ENCODE measurements at places on chromosomes 12 and 14.

DNA sequence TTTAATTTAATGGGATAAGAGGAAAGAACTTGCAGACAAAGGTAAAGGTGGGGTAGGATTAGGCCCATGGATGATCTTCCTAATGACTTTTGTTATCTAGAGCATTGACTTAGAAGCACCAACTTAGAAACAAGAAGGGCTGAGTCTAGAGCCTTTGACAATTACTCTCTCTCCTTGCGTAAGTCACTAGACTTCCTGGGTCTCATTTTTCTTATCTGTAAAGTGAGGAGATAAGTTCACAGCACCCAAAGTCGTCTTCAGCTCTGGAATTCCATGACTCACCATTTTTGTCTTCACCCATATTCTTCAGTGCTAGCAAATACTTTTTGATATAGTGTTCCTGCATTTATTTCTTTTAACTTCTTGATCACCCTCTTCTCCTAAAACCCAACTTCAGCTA, 75.7 kb downstream of the SSPN start:
- no peak for DNase-seq

- DNase-seq, result no peak
Observed at GRCh38 chr14:99522025-99522401, 40.8 kb downstream of the CCNK start.

DNA sequence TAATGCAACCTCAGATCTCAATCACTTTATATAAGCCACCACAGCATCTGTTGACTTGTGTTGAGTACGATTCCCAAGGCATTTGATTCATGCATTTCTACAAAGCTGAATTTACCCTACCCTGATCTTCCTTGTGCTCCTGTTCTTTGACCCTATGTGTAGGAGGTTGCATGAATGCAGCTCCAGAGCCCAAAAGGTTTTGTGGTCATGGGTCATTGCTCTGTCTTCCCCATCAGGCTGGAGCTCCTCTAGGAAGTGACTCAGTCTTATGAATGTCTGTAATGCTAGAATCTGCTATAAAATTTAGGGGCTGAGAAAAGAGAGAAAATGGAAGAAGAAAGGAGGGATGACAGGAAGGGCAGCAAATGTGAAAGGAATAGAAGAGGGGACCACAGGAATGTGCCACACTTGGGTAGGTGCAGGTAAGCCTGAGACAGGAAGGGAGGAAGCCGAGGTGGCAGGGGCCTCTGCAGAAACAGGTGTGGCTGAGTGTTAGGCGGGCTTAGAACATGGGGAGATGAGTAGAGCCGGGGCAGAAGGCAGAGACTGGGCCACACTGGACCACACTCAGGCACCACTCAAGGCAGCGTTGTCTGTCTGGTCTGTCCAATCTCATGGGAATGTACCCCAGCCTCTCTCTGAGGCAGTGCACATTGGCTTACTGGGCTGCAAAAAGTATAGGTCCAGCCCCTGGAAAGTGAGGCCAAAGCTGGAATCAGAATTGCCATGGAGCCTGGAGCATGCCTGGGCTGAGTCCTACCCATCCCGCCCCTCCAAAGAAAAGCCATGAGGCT, 334.1 kb downstream of the BCL11B start:
- DNase-seq, result no peak

- no peak for DNase-seq
Observed at GRCh38 chr14:88522393-88522792, 32.4 kb downstream of the PTPN21 start.

- no peak for DNase-seq
Observed at GRCh38 chr12:68428724-68429501, 96.8 kb upstream of the MDM1 start.

GRCh38 chr12:81819991-81820633, 61.0 kb upstream of the PPFIA2 start:
- DNase-seq, result no peak

GRCh38 chr12:120278137-120279069, 12.9 kb upstream of the PXN start:
- no peak for DNase-seq

GRCh38 chr14:49114161-49114893, 471.9 kb downstream of the RPS29 start:
- DNase-seq, result no peak

- DNase-seq, result no peak
Observed at GRCh38 chr12:72679147-72679757, 407.1 kb downstream of the TRHDE start.

DNA sequence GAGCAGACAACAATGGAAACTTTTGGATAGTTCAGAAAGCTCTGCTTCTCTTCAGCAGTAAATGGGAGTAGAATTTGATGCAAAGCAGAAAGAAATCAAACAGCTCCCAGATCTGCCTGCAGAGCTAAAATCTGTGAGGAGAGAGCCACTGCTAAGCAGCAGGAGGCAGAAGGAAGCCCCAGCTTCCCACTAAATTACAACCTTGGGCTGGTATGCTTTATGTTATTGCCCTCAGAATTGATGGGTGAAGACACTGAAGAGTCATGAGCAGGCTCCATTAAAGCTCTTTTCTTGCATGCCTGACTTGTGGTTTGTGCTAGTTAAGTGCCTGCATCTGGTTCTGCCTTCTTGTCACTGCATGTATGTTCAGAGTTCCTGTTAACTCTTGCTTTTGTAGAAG, 8.4 kb downstream of the ZC2HC1C start:
- no peak for DNase-seq

GRCh38 chr12:84046859-84047258, 865.7 kb downstream of the SLC6A15 start:
- DNase-seq, result no peak

DNA sequence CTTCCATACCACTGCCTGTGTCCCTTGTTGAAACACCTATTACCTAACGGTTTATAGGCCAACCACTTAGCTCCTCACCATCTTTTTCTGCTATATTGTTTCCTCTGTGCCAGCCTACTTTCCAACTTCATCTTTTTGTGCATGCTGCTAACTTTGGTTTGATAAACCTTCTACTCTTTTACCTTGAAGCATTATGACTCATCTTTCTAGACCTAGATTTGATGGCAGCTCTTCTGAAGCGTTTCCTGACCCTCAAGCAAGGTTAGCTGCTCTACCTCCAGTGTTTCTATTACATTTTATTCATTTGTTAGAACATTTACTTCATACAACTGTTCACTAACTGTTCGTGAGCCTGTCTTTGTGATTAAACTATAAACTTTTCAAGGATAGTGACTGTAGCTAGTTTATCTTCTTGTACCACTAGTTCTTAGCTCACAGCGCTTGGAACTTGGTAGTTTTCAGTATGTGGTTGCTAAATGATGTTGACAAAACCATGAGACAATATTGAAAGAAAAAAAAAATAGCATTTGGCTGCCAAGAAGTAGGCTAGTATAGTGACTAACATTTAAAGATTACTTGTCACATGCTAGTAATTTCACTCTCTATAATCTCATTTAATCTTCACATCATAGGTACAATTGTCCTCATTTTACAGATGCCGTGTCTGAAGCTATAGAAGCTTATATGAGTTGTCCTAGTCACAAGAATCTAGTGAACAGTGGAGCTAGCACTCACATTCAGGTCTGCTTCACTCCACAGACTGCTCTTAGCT, 79.5 kb downstream of the APAF1 start:
- no peak for DNase-seq

DNA sequence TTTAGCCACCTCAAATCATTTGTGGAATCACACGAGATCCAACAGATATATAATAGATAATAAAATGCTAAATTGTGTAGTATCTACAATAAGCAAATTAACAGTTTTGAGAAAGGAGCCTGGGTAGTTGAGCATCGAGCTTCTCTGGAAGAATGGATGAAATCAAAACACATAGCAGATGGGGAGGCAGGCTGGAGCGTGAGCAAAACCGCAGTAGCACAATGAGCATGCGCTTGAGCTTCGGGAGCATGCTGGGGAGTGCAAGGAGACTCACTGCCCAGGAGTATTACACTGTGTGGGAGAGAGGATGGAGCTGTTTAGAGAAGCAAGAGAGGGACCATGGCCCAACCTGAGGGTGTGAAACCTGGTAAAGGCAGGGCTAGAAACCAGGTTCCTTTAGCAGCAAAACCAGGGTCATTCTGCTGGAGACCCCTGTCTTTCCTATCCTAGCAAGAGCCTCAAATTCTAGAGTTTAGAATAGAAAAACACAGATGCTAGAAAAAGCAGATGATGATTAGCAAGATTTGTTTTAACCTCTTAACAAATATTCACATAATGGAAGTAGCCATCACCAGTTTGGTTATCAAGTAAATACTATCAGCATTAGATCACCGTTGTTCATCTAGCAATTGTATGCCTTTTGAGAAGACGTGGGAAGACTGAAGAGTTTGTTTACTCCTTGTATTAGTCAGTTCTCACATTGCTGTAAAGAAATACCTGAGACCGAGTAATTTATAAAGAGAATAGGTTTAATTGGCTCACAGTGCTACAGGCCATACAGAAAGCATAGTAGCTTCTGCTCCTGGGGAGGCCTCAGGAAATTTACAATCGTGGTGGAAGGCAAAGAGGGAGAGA, 484.8 kb downstream of the EGLN3 start:
- no peak for DNase-seq

GRCh38 chr12:21780786-21781185, 6.3 kb upstream of the KCNJ8 start:
- DNase-seq, result no peak

GRCh38 chr14:69107407-69108003, 45.4 kb downstream of the DCAF5 start:
- DNase-seq, result no peak

DNA sequence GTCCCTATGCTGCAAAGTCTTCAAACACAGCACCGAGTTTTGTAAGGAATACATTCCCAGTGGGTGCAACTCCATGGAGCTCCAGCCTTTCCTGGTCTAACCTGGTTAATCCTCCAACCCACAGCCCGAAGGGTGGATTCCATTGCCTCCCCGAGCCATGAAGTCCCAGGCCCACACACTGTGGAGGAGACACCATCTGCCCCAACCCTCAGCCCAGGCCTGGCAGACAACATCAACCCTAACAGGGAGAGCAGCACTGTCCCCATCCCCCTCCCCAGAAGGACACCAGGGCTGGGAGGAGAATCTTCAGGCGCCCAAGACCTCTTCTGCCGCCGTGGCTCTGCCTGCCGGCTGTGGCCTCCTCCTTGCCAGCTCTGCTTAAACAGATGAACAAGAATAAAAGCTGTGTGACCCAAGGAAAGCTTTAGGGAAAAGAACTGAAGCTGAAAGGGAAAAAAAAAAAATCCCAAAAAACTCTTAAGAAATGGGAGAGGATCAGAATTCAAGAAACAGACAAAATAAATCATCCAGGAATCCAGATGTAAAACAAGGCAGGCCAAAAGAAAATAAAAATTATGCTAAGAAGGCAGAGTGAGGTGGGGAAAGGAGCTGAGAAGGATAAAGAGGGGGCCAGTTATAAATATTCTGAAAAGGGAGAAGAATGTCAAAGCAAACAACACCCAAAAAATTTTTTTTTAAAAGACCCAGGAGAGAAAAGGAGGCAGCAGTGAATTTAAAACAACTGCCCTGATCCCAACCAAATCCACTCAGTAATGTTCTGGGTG, 16.0 kb upstream of the ZFP36L1 start:
- DNase-seq, result no peak

GRCh38 chr12:96120359-96121100, 73.6 kb upstream of the ELK3 start:
- DNase-seq, result no peak

- DNase-seq, result no peak
Observed at GRCh38 chr14:47389535-47389934, 285.9 kb downstream of the MDGA2 start.

DNA sequence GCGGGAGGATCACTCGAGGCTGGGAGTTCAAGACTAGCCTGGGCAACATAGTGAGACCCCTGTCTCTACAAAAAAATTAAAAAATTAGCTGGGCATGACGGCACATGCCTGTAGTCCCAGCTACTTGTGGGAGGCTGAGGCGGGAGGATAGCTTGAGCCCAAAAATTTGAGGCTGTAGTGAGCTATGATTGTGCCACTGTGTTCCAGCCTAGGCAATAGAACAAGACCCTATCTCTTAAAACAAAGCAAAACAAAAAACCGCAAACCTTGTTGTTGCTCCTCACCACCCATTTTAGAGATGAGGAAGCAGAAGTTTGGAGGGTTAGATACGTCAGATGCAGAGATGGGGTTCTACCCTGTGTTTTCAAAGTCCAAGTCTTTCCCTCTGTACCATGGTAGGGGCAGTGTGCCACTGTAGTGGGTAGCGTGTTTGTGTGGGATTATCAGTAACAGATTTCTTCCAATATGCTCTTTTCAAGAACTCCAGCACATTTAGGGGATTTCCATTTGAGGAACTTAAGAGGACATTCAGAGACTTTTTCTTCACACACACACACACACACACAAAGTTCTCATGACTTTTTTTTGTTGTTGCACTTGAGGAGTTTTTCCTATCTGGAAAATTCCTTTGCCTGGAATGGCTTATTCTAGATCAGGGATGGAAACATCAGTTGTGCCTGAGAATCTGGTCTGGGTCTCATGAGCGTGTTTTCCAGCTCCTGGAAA, 186.5 kb downstream of the CHST11 start:
- no peak for DNase-seq

- no peak for DNase-seq
Observed at GRCh38 chr14:93707475-93707874, 80.8 kb downstream of the PRIMA1 start.

DNA sequence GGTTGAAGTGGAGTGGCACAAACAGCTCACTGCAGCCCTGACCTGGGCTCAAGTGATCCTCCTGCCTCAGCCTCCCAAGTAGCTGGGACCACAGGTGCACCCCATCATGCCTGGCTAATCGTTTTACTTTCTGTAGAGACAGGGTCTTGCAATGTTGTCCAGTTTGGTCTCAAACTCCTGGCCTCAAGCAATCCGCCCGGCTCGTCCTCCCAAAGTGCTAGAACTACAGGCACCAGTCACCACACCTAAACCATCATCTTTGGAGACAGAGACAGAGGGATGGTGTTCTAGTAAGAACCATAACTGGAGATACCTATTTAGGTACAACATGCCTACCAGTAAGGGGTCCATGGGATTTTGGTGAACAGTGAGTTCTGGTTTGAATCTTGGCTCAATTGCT, 2.5 kb upstream of the DDX23 start:
- DNase-seq, result no peak

DNA sequence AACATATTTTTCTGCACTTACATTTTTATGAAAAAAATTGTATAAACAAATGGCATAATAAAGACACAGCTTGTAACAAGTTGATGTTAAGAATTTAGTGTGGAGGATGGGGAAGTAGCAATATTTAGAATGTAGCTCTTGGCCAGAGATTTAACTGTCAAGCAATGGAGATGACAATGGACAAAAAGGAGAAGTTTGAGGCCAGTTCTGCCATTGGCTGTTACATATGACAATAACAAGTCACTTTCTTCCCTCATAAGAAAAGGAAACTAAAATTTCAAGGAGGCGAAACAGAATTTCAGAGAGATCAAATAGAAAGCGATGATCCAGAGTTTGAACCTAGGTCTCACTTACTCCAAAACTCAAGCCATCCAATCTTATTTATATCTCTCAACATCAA, 122.8 kb upstream of the CCDC175 start:
- DNase-seq, result no peak

DNA sequence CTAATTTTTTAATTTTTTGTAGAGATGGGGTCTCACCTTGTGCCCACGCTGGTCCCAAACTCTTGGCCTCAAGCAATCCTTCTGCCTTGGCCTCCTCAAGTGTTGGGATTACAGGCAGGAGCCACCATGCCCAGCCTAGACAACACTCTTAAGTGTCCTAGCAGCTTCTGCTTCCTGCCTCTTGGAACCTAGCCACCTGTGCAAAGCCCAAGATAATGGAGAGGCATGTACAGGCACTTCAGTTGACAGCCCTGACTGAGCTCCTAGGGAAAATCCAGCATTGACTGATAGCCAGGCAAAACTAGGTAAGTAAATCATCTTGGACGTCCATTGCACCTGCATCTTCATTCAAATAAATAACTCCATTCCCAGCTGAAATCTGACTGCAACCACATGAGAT, 15.5 kb downstream of the COX14 start:
- no peak for DNase-seq

GRCh38 chr12:89707703-89708564, 704 bp downstream of the ATP2B1 start:
- DNase-seq, result peak; percentile 36

Measured in activated T-cell treated with anti-CD3 and anti-CD28 coated beads for 48 hours (primary cell).